ENCODE measurements at places on chromosomes 13 and 19. TPM values are rescaled to one million over a fixed set of nuclear protein-coding genes. Genes with fewer than 3 reads are reported as not detected.

Gene MUC16
- total RNA-seq, result under 0.01 TPM

DNA sequence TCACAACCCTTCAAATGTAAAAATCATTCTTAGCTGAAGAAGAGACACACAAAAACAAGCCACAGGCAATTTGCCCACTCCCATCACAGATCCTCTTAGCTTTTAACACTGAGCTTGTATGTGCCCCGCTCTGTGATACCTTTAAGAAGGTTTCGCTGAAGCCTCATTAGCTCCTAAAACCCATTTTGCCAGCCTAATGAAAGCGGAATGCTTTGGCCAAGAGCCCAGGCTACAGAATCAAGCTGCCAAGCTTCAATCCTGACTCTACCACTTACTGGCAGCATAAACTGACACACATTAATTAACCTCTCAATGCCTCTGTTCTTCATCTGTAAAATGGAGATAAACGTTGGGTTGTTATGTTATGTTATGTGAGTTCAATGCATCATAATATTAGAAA is 10.5 kb downstream of the ZNF112 start:
- H3K4me3 ChIP-seq, result no peak overlapping the region
- DNase-seq, result no peak
- no peaks in the 10 kb centered on the region for H3K4me1 ChIP-seq
- no peak overlapping the region for H3K27ac ChIP-seq

DNA sequence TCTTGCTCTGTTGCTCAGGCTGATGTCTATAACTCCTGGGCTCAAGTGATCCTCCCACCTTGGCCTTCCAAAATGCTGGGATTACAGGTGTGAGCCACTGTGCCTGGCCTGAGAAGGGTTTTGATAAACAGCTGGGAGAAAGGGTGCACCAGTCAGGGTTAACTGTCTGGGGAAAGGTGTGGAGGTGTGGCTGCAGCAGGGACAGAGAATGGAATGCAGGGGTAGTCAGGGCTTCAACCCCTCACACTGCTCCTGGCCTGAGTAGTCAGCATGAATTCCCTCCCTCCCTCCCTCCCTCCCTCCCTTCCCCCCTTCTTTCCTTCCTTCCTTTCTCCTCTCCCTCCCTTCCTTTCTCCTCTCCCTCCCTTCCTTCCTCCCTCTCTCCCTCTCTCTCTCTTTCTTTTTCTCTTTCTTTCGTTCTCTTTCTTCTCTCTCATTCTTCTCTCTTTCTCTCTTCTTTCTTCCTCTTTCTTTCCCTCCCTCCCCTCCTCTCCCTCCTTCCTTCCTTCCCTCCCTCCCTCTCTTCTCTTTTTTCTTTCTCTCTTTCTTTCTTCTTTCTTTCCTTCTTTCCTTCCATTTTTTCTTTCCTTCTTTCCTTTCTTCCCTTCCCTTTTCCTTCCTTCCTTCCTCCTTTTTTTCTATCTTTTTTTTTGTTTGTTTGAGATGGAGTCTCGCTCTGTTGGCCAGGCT is 16.0 kb downstream of the MYO1F start:
- DNase-seq, result no peak
- H3K27ac ChIP-seq, result no peak overlapping the region
- H3K4me1 ChIP-seq, result no peaks in the 10 kb centered on the region
- no peaks in the 10 kb centered on the region for H3K27me3 ChIP-seq
- H3K36me3 ChIP-seq, result no peaks in the 10 kb centered on the region

GRCh38 chr19:18906605-18907519 is 10.9 kb upstream of the CERS1 start:
- H3K36me3 ChIP-seq, result peaks cover 22% of the 10 kb centered on the region
- no peak overlapping the region for H3K27ac ChIP-seq
- H3K27me3 ChIP-seq, result no peaks in the 10 kb centered on the region
- DNase-seq, result no peak
- H3K4me3 ChIP-seq, result no peak overlapping the region

DNA sequence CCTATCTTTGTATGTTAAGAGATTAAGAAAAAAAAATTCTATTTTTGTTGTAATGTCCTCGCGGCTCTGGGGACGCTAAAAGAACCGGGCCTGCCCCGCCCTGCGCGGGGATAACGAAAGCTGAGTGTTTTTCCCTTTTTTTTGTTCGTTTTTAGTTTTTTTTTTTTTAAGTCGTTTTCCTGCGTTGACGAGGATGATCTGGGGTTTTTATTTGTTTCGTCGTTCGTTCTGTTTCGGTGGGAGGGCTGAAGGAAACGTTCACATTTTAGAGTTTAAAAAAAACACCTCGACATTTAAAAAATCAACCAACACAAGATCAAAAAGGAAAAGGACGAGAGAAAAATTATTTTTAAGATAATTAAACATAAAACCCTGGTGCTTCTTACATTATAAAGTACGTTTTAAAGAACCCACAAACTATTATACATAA is 5.6 kb downstream of the LYL1 start:
- peak overlapping the region; percentile 90 for H3K27ac ChIP-seq
- peaks cover 97% of the 10 kb centered on the region for H3K4me1 ChIP-seq
- peak overlapping the region; percentile 55 for H3K4me3 ChIP-seq
- DNase-seq, result no peak
- peaks cover 17% of the 10 kb centered on the region for H3K36me3 ChIP-seq
- H3K27me3 ChIP-seq, result no peaks in the 10 kb centered on the region

Measured in esophagus muscularis mucosa (tissue), 4 donors.